Anterior cingulate cortex (tissue), 58 donors: ENCODE measurements at places on chromosomes 3 and 15.

DNA sequence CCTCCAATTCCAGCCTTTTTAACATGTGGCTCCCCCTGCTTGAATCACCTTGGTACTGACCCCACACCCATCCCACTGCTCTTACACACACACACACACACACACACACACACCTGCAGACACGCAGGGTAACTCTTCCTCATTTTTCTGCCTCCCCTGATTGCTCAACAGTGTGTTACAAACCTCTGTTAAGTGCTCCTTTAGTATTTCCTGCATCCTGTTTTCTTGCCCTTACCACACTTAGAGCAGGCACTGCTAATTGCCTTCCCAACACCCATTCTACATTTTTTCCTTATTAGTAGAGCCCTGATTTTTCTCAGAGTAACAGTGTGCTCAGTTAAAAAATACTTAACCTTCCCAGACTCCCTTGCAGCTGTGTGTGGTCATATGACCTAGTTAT, 184.0 kb downstream of the EBLN2 start:
- no peak for DNase-seq

DNA sequence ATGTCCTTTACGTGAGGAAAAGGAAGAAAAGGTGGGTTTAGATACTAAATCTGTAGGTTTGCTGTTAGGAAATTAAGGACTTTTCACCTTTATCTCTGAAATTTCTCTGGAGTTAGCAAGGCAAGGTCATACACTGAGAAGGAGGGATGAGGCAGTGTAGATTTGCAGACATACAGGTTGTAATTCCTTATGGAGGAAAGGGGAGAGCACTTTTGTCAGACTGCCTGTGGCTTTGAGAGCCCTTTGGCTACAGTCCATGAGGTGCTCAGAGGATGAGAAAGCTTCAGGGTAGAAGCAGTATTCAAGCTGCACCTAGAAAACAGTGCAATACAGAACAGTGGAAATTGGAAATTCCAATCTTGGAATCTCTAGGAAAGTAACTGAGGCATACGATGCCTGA, 8.3 kb downstream of the RPL14 start:
- DNase-seq, result no peak

DNA sequence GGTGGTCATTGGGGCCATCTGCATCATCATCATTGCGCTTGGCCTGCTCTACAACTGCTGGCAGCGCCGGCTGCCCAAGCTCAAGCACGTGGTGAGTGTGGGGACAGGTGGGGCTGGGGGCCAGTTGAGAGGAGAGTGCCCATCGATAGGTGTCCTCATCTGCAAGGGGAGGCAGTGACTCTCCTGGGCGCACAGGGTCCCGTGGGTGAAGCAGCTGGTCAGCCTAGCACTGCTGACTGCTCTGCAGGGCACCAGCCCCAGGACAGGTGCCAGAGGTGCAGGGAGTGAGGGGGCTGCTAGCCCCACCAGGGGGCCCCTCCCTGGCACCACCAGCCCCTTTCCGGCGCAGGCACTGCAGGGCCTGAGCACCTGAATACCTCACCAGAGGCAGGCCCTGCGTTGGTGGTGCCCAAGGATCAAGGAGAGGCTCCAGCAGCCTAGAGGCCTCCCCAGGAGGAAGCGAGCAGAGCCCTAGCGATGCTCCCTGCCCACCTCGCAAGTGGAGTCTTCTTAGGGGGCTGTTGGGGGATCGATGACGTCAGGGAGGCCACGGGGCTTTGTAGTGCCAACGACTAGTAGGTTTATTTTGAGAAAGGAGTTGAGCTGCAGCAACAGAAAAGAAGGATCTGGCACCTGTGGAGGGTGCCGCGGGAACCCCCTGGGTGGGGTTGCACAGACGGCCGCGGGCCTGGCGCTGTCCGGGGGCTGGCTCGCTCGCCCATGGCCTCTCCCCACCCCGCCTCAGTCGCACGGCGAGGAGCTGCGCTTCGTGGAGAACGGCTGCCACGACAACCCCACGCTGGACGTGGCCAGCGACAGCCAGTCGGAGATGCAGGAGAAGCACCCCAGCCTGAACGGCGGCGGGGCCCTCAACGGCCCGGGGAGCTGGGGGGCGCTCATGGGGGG, 976 bp upstream of the ABTB1 start:
- DNase-seq, result no peak

DNA sequence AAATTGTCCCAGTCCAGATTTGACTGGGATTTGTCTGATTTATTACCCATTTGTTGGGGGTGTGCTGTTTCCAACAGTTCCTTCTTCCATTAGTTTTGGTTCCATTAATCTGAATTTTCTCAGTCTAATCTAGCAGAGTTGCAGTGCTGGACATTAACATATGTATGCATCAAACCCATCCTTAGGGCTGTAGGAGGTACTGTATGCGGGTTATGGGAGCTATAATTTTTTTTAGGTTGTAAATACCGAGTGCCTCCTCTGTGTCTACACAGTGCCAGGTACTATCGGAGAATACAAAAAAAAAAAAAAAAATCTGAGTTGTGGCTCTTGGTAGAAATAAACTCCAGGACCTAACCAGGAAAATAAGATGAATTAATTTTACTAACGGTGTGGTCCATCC, 133.8 kb downstream of the LIPC start:
- no peak for DNase-seq

DNA sequence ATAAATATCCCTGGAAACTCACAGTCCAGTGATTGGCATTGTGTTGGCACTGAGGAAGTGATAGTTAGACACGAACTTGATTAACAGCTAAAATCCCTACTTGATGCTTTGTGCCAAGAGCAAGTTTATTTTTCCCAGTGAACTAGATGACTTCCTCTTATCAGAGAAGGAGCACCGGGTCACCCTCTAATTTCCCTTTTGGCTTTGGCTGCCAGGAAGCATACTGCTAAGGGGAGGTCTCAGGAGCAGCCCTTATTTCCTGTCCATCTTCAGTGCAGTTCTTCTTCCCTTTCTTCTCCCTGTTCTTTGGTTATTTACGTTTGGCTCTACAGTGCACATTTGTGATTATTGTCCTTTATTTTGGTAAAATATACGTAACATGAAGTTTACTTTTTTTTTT, 13.0 kb downstream of the FBLN2 start:
- DNase-seq, result no peak

- DNase-seq, result no peak
Observed at GRCh38 chr3:187454085-187454815, 86.1 kb downstream of the RTP4 start.

GRCh38 chr3:136958939-136959338, 1.2 kb downstream of the IL20RB start:
- DNase-seq, result no peak

GRCh38 chr15:60704129-60704528, 225.2 kb upstream of the ICE2 start:
- DNase-seq, result no peak

DNA sequence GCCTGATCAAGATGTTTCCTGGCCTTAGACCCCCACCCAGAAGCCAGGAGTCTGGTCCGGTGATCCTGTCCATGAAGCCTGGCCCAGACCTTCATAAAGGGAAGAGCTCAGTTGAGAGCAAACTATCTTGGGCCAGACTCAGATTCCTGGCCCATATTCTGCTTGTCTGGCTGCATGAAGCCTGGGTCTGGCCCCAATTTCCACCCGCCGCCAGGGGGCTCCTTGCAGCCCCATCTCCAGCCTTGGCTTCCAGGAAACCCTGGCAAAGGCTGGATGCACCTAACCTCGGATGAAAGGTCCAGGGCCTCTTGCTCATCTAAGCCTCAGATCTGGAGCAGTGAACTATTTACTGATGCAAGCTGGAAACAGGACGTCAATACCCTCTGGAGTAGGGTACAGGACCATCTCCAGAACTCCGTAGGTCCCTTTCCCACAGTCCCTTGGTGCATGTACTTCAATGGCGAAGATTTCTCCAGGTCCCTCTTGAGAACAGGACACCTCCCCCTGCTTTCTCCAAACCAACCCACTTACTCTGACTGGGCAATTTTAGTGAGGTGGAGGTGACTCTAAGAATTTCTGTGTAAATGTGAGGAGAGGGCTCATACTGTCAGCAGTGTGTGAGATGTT, 5.6 kb downstream of the FOXL2 start:
- DNase-seq, result no peak

DNA sequence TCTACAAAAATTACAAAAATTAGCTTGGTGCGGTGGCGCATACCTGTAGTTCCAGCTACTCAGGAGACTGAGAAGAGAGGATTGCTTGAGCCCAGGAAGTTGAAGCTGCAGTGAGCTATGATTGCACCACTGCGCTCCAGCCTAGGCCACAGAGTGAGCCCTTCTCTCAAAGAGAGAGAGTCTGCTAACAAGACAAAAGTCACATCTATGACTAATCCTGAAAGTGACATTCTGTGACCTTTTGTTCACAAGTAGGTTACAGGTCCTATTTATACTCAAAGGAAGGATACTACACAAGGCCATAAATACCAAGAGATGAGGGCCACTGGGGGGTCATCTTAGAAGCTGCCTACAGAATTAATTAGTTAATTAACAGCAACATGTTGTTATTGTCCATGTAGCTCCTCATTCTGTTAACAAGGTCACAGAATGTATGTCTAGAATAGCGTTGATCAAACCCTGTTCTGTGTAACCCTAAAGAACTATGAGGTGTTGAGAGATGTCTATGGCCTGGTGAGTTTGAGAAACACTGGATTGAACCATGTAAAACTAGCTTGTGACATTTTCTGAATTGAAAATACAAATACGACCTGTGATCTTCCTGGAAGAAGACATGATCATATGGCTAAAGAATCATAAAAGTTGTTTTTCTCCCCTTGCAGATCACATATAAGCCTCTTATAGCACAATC, 97.0 kb downstream of the SAMMSON start:
- DNase-seq, result no peak

DNA sequence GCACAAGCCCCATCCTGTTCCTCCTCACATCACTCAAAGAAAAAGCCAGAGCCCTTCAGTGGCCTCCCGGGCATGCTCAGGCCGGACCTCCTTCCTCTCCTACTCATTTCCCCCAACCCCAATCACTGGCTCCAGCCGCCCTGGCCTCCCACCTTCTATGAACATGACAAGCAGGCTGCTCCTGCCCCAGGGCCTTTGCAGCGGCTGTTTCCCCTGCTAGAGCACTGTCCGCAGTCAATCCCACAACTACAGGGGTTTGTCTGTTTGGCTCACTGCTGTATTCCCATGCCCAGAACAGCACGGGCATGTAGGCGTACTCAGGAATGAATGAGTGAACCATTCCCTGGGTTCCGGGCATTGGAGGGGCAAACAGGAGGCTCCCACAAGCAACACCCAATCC, 139.8 kb upstream of the PRR20G start:
- no peak for DNase-seq

GRCh38 chr3:190265796-190266195, 56.5 kb downstream of the CLDN1 start:
- DNase-seq, result no peak

DNA sequence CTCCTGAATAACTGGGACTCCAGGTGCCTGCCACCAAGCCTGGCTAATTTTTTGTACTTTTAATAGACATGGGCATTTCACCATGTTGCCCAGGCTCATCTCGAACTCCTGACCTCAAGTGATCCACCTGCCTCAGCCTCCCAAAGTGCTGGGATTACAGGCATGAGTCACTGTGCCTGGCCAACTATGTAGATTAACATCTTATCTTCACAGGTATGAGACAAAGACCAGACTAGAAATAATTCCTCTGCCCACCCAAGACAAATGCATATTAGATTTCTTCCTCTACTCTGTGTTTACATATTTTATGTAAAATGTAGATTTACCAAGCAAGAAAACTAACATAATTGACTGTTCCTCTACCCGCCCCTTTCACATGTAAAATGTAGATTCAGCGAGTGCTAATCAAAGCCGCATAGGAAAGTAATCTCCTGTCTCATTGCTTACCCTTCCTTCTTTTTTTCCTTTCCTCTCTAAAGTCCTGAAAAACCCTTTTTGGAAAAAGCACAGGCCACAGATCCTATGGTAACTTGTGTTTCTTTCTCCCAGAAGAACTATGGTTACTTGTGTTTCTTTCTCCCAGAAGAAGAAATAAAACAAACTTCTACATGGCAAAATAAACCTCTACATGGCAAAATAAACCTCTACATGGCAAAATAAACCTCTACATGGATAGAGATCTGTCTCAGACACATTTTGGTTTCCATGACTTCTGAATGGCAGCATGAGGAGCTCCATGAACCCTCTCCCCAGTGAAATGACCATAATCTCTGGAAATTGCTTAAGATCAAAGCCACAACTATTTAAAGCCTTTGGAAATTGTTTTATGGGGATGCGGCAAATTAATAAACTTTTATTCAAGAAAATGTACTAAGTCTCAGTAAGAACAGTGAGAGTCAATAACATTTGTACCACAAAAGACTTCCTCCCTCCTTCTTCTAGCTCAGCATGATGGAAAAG, 9.1 kb upstream of the ABHD2 start:
- no peak for DNase-seq

- DNase-seq, result no peak
Observed at GRCh38 chr15:38650384-38650783, 85.8 kb upstream of the RASGRP1 start.

GRCh38 chr3:154121701-154122551, 736 bp downstream of the ARHGEF26 start:
- no peak for DNase-seq

GRCh38 chr15:60384053-60384452, 13.7 kb downstream of the ANXA2 start:
- no peak for DNase-seq

GRCh38 chr3:190070622-190071347, 49.9 kb downstream of the P3H2 start:
- DNase-seq, result no peak

DNA sequence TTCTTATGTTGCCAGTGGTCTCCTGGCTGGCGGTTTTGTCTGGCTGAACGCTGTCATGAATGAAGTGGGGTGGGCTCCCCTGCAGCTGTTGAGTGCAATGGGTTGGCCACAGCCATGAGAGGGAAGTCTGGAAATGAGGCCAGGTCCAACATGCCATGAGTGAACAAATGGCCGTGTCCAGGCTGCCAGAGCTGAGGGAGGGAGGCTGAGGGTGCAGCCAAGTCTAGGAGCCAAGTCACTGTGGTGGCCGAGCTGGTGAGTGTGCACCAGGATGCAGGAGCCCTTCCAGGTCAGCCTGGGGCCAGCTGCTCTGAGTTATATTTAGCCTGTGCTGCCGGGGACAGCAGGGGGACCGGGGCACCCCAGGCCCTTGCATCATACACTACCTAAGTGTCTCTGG, 24.7 kb upstream of the PRR23E start:
- DNase-seq, result no peak

- no peak for DNase-seq
Observed at GRCh38 chr3:78204977-78205376, 1165.1 kb downstream of the ROBO2 start.

GRCh38 chr3:137693791-137694190, 70.3 kb upstream of the SOX14 start:
- no peak for DNase-seq

DNA sequence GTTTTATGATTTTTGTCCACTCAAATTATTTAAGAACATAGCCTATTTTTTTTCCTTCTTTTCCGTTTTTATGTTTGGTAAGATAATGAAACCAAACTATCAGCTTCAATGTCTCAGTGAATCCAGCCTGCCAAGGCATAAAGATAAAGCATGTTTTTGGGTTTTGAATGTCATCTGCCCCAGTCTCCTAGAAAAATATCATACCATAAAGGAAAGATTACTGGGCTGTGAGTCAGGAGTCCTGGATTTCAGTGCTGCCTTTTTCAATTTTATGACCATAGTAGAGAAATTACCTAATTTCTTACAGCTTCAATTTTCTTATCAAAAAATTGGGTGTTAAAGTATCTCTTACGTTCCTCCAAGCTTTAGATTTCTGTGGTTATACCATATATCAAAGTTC, 87.5 kb downstream of the GAP43 start:
- no peak for DNase-seq
